Activated T-cell treated with anti-CD3 and anti-CD28 coated beads, Interleukin-2, amount 50 U/mL, for 24 hours (primary cell): ENCODE measurements at places on chromosomes 3 and 15.
A peak's percentile ranks its signal among the peaks of the same experiment; 100 is the strongest.

- DNase-seq: no peak
- H3K27ac ChIP-seq: no peak overlapping the region
- H3K36me3 ChIP-seq: no peaks in the 10 kb centered on the region
Observed at GRCh38 chr3:152857082-152857481, 22.2 kb downstream of the P2RY1 start.

DNA sequence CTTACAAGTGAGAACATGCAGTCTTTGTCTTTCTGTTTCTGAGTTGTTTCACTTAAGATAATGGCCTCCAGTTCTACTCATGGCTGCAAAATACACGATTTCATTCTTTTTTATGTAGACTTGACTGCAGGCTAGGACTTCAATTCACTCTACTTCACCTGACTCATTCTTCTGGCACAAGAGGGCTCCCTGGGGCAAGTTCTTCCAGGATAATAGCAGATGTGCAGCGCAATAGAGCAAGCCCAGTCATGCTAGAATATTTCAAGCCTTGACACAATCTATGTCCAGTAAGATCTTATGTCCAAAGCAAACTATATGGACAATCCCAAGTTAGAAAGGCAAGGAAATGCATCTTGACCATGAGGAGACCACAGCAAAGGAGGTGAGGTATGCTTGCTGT, 211.7 kb upstream of the GADL1 start:
- H3K27ac ChIP-seq: no peak overlapping the region
- no peaks in the 10 kb centered on the region for H3K27me3 ChIP-seq
- no peaks in the 10 kb centered on the region for H3K36me3 ChIP-seq
- peaks cover 39% of the 10 kb centered on the region for H3K4me1 ChIP-seq

- DNase-seq: no peak
- H3K36me3 ChIP-seq: no peaks in the 10 kb centered on the region
- peaks cover 7% of the 10 kb centered on the region for H3K4me1 ChIP-seq
- peaks cover 19% of the 10 kb centered on the region for H3K27me3 ChIP-seq
- H3K27ac ChIP-seq: no peak overlapping the region
- H3K4me3 ChIP-seq: no peak overlapping the region
Observed at GRCh38 chr3:182782149-182782548, 11.2 kb upstream of the ATP11B start.

GRCh38 chr3:66492672-66493071, 8.2 kb downstream of the LRIG1 start:
- H3K27me3 ChIP-seq: no peaks in the 10 kb centered on the region
- H3K36me3 ChIP-seq: peaks cover 3% of the 10 kb centered on the region
- no peak overlapping the region for H3K4me3 ChIP-seq
- peaks cover 94% of the 10 kb centered on the region for H3K4me1 ChIP-seq
- peak overlapping the region; percentile 71 for H3K27ac ChIP-seq
- DNase-seq: no peak

- H3K36me3 ChIP-seq: no peaks in the 10 kb centered on the region
- DNase-seq: no peak
- H3K27me3 ChIP-seq: no peaks in the 10 kb centered on the region
Observed at GRCh38 chr15:67049351-67050044, 15.9 kb upstream of the SMAD3 start.

- no peak for DNase-seq
- H3K4me1 ChIP-seq: no peaks in the 10 kb centered on the region
- H3K27me3 ChIP-seq: peaks cover 2% of the 10 kb centered on the region
- H3K36me3 ChIP-seq: no peaks in the 10 kb centered on the region
- H3K4me3 ChIP-seq: no peak overlapping the region
- H3K27ac ChIP-seq: no peak overlapping the region
Observed at GRCh38 chr15:95758451-95758850, 572.0 kb upstream of the NR2F2 start.

DNA sequence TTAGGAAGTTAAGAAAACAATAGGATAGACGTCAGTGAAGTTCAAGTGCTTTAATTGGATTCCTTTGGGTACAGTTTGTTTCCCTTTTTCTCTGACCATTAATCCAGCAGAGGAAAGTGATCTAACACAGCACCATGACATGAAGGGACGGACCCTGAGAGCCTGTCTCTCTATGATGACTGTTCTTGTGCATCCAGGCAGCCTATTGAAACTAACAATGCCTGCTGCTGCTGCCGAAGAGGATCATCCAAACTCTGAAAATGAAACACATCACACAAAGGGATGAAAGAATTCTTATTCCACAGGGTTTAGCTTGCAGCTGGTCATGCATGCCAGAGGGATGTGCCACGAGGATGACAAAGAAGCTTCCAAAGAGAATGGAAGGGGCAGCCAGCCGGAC, 75.5 kb downstream of the ZBTB20 start:
- no peaks in the 10 kb centered on the region for H3K27me3 ChIP-seq
- no peak overlapping the region for H3K27ac ChIP-seq
- peaks cover 48% of the 10 kb centered on the region for H3K4me1 ChIP-seq
- no peak overlapping the region for H3K4me3 ChIP-seq

DNA sequence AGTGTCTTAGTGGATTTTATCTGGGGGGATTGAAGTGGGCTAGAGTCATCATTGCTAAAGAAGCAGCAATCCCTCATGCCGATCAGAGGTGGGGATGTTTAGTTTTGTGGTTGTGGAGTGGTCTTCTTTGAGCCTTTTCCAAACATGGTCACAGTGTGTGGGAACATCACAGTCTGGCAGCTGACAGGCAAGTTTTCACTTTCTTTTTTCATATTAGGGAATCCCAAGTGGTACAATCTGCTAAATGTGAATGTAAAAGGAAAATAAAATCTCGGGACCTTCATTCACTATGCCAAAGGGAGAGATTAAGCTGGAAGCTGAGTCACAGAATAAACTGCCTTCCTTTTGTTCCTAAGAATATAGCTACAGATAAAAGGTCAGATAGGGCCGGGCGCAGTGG, 10.4 kb upstream of the CX3CR1 start:
- no peaks in the 10 kb centered on the region for H3K36me3 ChIP-seq
- no peak for DNase-seq
- peaks cover 42% of the 10 kb centered on the region for H3K4me1 ChIP-seq
- no peak overlapping the region for H3K27ac ChIP-seq
- H3K4me3 ChIP-seq: no peak overlapping the region
- no peaks in the 10 kb centered on the region for H3K27me3 ChIP-seq

GRCh38 chr3:129245141-129245540, 4.3 kb upstream of the COPG1 start:
- no peaks in the 10 kb centered on the region for H3K27me3 ChIP-seq
- H3K4me1 ChIP-seq: peaks cover 26% of the 10 kb centered on the region
- H3K36me3 ChIP-seq: peaks cover 14% of the 10 kb centered on the region
- H3K4me3 ChIP-seq: no peak overlapping the region

DNA sequence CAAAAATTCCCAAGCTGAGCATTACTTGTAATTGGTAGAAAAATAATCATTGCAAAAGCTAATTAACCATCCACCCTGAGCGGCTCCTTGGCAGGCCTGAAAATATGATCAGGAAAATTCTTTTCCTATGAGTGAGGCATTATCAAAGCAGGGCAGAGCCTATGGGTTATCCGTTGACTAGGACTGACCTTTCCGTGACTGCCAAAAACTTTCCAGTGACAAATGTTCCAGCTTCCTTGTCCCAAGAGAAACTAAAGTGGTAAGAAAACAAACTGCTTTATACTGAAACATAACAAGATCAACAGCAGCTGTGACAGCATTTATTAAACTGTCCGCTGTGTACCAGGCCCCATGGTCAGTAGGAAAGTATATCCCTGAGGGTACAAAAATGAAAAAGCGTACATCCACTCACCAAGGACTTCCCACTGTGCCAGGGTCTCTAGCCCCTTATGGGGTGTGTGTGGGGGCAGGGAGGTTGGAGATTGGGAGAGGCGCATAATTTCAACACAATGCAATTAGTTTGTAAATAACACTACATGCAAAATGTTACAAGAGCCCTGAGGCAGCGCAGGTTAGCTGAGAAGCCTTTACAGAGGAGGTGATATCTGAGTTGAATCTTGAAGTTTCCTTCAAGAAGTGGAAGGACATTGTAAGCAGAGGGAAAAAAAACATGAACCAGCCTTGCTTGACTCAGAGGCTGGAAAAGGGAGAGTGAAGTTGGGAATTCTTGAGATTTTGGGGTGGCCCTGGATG, 8.5 kb downstream of the LIPC start:
- no peak overlapping the region for H3K4me3 ChIP-seq
- no peaks in the 10 kb centered on the region for H3K36me3 ChIP-seq
- no peaks in the 10 kb centered on the region for H3K27me3 ChIP-seq
- no peak for DNase-seq
- H3K4me1 ChIP-seq: peaks cover 27% of the 10 kb centered on the region

DNA sequence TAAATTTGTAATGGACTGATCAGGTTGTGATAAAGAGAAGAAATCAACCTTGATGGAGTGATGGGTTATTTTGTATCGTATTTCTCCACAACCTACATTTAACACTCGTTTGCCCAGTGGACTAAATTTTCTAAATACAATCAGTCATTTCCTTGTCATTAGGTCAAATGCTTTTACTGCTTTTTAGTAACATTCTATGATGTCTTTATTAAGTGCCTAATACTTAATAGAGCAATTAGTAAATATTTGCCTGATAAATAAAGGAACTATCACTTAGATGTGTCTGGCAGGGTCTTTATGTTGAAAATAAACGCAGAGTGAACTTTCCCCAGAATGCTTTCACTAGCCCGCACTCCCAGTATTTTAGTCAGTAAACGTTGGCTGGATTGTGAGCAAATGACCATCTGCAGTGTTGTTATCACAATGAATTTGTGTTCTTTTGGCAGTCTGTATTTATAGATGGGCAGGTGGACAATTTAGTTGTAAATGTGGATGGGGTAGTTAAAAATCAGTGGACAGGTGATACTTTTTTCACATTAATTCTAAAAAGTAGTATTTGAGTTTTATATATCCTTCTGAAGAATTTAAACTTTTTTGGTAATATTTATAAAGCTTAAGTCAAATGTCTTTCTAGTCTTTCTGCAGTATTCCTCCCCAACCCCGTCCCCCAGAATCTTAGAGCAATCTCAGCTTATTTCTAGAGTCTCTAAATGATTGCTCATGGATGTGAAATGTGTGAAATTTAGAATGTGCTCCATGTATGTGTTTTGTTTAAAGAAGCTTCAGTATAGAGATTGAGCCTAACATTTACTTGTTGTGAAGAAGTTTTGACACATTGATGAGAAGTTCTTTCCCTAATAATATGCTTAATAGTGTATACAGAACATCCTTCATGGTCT, 4.9 kb downstream of the USP3 start:
- peak overlapping the region; percentile 95 for H3K27ac ChIP-seq
- H3K4me1 ChIP-seq: peaks cover 81% of the 10 kb centered on the region
- H3K27me3 ChIP-seq: no peaks in the 10 kb centered on the region
- H3K36me3 ChIP-seq: peaks cover 12% of the 10 kb centered on the region

DNA sequence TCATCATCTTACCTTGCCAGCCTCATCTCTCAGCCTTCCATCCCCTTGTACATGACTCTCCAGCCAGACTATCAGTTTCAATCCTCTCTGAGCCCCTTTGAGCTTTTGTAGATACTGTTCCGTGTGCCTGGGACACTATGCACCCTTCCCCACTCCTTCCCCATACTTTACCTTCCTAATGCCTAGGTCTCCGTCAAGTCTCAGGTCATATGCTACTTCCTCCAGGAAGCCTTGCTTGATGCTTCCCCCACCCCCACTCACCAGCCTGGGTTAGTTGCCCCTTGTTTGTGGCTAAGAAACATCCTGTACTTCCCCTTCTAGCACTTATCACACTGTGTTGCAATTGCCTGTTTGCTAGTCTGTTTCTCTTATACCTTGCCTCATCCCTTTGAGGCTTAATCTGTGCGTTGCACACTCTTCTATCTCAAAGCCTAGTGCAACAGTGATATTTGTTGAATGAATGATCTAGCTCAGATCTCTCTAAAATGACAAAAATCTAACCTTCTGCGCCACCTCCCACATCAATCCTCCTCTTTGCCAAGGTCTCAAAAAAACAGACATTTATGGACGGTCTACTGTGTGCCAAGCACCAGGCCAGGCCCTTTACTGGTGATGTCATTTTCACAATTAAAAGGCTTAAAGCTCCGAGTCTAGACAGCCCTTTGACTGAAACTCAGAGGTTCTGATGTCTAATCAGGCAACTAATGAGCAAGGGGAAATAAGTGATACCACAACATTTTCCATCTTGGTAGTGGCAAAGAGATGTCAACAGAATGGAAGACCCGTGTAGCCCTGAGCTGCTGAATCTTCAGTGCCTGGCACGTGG, 6.5 kb upstream of the USP3 start:
- H3K4me3 ChIP-seq: no peak overlapping the region
- H3K27ac ChIP-seq: no peak overlapping the region
- H3K27me3 ChIP-seq: no peaks in the 10 kb centered on the region
- peak; percentile 67 for DNase-seq
- peaks cover 59% of the 10 kb centered on the region for H3K4me1 ChIP-seq

DNA sequence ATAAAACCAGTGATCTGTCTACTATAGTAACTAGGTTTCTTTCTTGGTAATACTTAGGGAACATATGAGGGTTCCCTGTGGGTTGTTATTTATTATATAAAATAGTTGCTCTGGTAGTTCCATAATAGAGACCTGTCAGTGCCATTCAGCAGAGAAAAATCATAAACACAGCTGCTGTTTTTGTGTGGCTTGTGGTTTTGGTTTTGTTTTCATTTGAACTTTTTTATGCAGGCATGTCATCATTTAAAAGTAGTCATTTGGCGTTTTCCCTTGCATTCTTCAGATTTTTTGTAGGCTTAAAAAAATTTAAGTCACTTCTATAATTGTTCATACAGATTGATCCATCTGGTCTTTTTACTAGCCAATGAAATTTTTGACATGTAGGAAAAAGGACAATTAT, 47.9 kb downstream of the PIK3CA start:
- H3K27ac ChIP-seq: no peak overlapping the region
- peaks cover 59% of the 10 kb centered on the region for H3K4me1 ChIP-seq
- H3K4me3 ChIP-seq: no peak overlapping the region
- DNase-seq: no peak

GRCh38 chr3:60475096-60475495, 776.2 kb downstream of the FHIT start:
- H3K27me3 ChIP-seq: no peaks in the 10 kb centered on the region
- H3K4me1 ChIP-seq: no peaks in the 10 kb centered on the region
- H3K4me3 ChIP-seq: no peak overlapping the region
- no peak overlapping the region for H3K27ac ChIP-seq

- no peaks in the 10 kb centered on the region for H3K36me3 ChIP-seq
- H3K27ac ChIP-seq: peak overlapping the region; percentile 95
- peaks cover 63% of the 10 kb centered on the region for H3K4me1 ChIP-seq
- DNase-seq: peak; percentile 54
- H3K4me3 ChIP-seq: peak overlapping the region; percentile 59
- no peaks in the 10 kb centered on the region for H3K27me3 ChIP-seq
Observed at GRCh38 chr3:187973977-187974870, 179.7 kb upstream of the LPP start.

GRCh38 chr3:45084820-45085816, 59.0 kb downstream of the CLEC3B start:
- no peak overlapping the region for H3K27ac ChIP-seq
- no peaks in the 10 kb centered on the region for H3K36me3 ChIP-seq
- H3K4me3 ChIP-seq: no peak overlapping the region
- H3K27me3 ChIP-seq: no peaks in the 10 kb centered on the region
- DNase-seq: no peak

- H3K27ac ChIP-seq: no peak overlapping the region
- no peaks in the 10 kb centered on the region for H3K27me3 ChIP-seq
- H3K4me1 ChIP-seq: peaks cover 21% of the 10 kb centered on the region
- no peak overlapping the region for H3K4me3 ChIP-seq
- peaks cover 4% of the 10 kb centered on the region for H3K36me3 ChIP-seq
- no peak for DNase-seq
Observed at GRCh38 chr15:40320409-40320808, 3.1 kb upstream of the INAFM2 start.
